ENCODE measurements at places on chromosomes 7 and 10. TPM values are rescaled to one million over a fixed set of nuclear protein-coding genes. Genes with fewer than 3 reads are reported as not detected.

C10orf53 gene
- polyA plus RNA-seq: not detected

MINDY4 gene
- 3.6 TPM for polyA plus RNA-seq

STK31 gene
- polyA plus RNA-seq: 0.34 TPM

DNA2 gene
- 0.67 TPM for polyA plus RNA-seq

RBP4 gene
- 158 TPM for polyA plus RNA-seq

ZNF425 gene
- 0.56 TPM for polyA plus RNA-seq

SLC13A4 gene
- 0.06 TPM for polyA plus RNA-seq

CYP3A7 gene
- polyA plus RNA-seq: 0.10 TPM

GHRHR gene
- 0.12 TPM for polyA plus RNA-seq

TDRD1 gene
- polyA plus RNA-seq: 0.11 TPM

GARIN1A gene
- 0.44 TPM for polyA plus RNA-seq

LLCFC1 gene
- polyA plus RNA-seq: not detected

MYPN gene
- 0.25 TPM for polyA plus RNA-seq

FAM25C gene
- polyA plus RNA-seq: not detected

KNDC1 gene
- 0.28 TPM for polyA plus RNA-seq

DRGX gene
- polyA plus RNA-seq: not detected

AKR1C8 gene
- polyA plus RNA-seq: not detected

GPER1 gene
- polyA plus RNA-seq: 11.1 TPM

EFCAB10 gene
- polyA plus RNA-seq: not detected

ACSM6 gene
- 0.34 TPM for polyA plus RNA-seq

AKR1D1 gene
- not detected for polyA plus RNA-seq

SPDYE5 gene
- polyA plus RNA-seq: not detected

EEPD1 gene
- 9.3 TPM for polyA plus RNA-seq

CRYGN gene
- polyA plus RNA-seq: 0.34 TPM

TSPAN15 gene
- polyA plus RNA-seq: 23.9 TPM

HACD1 gene
- 6.6 TPM for polyA plus RNA-seq

UPK3B gene
- 12.8 TPM for polyA plus RNA-seq

TWIST1 gene
- 26.3 TPM for polyA plus RNA-seq

BAG3 gene
- 44.0 TPM for polyA plus RNA-seq

EBLN1 gene
- polyA plus RNA-seq: not detected

CADPS2 gene
- 14.8 TPM for polyA plus RNA-seq

ENTPD1 gene
- polyA plus RNA-seq: 7.2 TPM

CDHR3 gene
- polyA plus RNA-seq: 1.5 TPM

PLCE1 gene
- polyA plus RNA-seq: 0.93 TPM

PDE6C gene
- not detected for polyA plus RNA-seq

TECPR1 gene
- polyA plus RNA-seq: 15.2 TPM

CCM2 gene
- polyA plus RNA-seq: 47.7 TPM

FANK1 gene
- 1.3 TPM for polyA plus RNA-seq

PODXL gene
- 40.3 TPM for polyA plus RNA-seq

TRPV5 gene
- polyA plus RNA-seq: not detected

HKDC1 gene
- not detected for polyA plus RNA-seq

PDSS1 gene
- 7.0 TPM for polyA plus RNA-seq

ADARB2 gene
- polyA plus RNA-seq: 0.56 TPM

LEP gene
- 141 TPM for polyA plus RNA-seq

ANXA11 gene
- 64.4 TPM for polyA plus RNA-seq

ETV1 gene
- 1.7 TPM for polyA plus RNA-seq

NEUROD6 gene
- polyA plus RNA-seq: not detected

SLC39A12 gene
- polyA plus RNA-seq: 0.15 TPM

PPIA gene
- polyA plus RNA-seq: 1,331 TPM

RASSF4 gene
- polyA plus RNA-seq: 58.3 TPM

PTPRZ1 gene
- polyA plus RNA-seq: 0.76 TPM

NUTM2B gene
- 0.67 TPM for polyA plus RNA-seq

ZC3HAV1L gene
- polyA plus RNA-seq: 1.9 TPM

WNT8B gene
- 0.03 TPM for polyA plus RNA-seq

JAKMIP3 gene
- 0.45 TPM for polyA plus RNA-seq

PRSS37 gene
- polyA plus RNA-seq: not detected

Data from adipose tissue (tissue), 3 donors.